Right renal cortex interstitium (tissue), 3 donors: ENCODE measurements at places on chromosomes 1 and 21. TPM values are rescaled to one million over a fixed set of nuclear protein-coding genes. Genes with fewer than 3 reads are reported as not detected.

DNA sequence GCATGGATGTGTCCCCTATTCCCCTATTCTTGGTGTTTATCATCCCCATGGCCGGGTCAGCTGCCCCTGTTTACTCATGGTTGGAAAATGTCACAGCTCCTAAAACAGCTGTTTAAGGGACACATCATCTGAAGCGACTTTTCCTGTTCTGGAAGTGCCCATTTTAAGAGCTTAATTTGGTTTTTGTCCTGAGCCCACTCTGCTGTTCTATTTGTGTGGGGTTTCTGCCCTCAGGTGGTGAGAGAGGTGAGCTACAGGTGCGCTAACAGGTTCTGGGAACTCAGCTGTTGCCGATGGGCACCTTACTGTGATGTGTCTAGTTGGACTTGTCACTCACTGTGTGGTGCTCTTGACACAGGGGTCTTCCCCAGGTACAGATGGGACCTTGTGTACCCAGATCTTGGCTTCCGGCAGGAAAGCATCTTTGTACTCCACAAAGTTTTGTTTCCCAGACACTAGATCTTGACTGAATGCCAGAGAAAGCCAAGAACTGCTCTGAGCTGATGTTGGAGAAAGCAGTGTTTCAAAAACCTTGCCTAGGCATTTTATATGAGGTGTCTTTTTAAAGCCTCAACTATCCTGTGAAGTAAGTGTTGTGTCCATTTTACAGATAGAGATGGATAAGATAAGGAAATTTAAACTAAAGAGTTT lies 59.0 kb upstream of the CD1D start:
- DNase-seq: no peak

The SPATA45 gene
- polyA plus RNA-seq: 0.50 TPM

GRCh38 chr1:90186506-90187322 lies 191.8 kb downstream of the ZNF326 start:
- DNase-seq: no peak

GRCh38 chr1:39639305-39640130 lies at the start of gene HEYL:
Gene HEYL, minus strand, starts transcription at chr1:39639643. Its CDS starts 18 bp downstream, at chr1:39639625.
- no peak for DNase-seq

- no peak for DNase-seq
Observed at GRCh38 chr1:248825136-248825535, 579 bp downstream of the SH3BP5L start.

- DNase-seq: no peak
Observed at GRCh38 chr1:34013958-34014737, 150.3 kb downstream of the HMGB4 start.

GRCh38 chr21:39173716-39174680 lies 9.3 kb downstream of the PSMG1 start:
- DNase-seq: no peak

GRCh38 chr1:46137916-46138315 lies 5.5 kb upstream of the PIK3R3 start:
- no peak for DNase-seq

DNA sequence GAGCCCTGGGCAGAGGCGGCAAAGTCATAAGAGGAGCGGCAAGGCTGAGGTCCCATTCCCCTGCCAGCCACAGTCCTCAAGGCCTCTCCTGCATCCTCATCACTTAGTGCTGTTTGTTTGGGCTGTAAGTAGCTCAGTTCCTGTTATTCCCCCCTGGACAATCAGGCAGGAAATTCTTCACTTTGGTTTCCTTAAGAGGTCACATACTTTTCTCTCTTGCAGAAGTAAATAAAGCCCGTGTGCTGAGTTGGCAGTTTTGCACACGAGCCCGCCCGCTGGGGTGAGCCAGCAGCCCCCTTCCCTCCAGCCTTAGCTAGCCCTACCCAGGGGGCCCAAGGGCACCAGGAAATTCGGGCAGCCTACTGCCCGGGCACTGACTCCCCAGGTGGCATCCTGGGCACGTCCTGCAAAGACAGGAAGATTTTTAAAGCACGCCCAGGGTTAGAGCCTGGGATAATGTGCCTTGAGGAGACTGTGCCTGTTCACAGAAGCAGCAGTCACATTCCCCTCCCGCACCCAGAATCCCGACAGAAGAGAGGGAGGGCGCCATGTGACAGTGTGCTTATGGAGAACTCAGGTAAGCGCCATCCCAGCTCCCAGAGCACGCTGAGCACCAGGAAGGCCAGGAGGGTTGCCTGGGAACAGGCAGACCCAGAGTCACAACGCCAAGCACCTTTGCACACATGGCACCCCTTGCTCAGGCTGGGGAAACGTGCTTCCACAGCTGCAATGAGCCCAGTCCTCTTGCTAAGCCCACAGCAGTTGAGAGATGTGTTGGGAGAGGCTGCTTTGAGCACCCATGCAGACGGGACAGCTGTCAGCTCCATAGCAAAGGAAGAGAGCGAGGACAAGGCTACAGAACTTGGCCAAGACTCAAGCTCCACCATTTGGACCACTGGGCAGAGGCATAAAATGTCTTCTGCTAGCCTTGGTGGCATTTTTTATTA lies 144.5 kb upstream of the TMEM51 start:
- DNase-seq: no peak

GRCh38 chr1:160149233-160149632 lies 2.2 kb upstream of the ATP1A4 start:
- no peak for DNase-seq

The TFF2 gene
- not detected for polyA plus RNA-seq

- DNase-seq: no peak
Observed at GRCh38 chr1:50271968-50272578, 151.2 kb downstream of the DMRTA2 start.

DNA sequence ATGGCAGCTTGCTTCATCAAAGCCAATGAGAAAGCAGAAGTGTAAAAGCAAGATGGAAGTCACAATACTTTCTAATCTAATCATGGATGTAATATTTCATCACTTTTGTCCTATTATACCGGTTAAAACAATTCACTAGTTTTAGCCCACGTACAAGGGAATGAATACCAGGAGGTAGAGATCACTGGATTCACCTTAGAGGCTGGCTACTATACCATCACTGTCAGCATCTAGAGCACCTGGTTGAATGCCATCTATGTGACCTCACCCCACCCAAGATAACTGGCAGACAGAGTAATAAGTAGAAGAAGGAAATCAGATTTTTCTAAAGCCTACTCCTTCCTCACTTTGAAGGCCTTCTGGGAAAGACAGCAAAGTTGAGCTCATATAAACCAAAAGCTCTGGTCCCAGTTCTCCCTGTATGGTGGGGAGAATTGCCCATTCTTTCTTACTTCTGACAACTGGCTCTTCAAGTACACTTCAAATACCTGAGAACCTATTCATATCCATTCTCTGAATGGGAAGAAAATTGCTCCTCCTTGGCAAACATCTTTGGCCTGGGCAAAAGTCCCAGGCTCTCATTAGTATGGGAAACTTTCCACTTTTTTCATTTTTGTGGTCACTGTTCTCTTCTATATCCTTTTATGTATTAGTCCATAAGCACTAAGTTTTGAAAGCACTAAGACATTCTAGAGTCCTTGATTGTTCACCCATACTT lies 24.8 kb downstream of the HSD3B1 start:
- DNase-seq: no peak

DNA sequence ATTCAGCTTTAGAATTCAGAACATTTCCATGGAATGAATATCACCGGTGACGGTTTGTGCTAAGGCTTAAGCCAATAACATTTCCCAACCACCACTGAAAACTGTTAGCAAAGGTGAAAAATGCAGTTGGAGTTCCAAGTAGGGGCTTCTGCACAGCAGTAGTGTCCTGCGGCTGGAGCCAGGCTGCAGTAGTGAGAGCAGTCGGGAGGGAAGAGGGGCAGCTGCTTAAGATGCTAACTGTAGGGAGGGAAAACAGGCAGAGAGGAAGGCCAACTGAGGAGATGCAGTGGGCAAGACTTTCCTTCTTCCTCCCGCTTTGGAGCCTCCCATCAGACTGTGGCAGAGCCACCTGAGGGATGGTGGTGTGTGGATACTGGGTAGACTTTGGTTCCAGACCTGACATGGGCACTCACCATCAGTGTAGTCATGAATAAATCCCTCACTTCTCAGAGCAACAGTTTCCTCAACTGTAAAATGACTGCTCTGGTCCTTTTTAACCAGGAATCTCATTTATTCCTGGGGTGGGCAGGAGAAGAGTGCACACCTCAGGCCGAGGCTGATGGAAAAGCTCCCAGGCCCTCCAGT lies 3.2 kb downstream of the F3 start:
- DNase-seq: no peak

DNA sequence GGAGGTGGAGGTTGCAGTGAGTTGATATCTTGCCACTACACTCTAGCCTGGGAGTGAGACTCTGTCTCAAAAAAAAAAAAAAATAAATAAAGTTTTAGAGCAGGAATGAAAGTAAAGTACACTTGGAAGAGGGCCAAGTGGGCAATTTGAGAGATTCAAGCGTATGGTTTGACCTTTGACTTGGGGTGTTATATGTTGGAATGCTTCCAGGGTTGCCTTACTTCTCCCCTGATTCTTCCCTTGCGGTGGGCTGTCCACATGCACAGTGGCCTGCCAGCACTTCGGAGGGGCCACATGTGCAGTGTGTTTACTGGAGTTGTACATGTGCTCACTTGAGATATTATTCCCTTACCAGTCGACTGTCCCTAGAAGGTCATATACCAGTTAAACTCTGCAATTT lies 295.5 kb upstream of the PROX1 start:
- no peak for DNase-seq

DNA sequence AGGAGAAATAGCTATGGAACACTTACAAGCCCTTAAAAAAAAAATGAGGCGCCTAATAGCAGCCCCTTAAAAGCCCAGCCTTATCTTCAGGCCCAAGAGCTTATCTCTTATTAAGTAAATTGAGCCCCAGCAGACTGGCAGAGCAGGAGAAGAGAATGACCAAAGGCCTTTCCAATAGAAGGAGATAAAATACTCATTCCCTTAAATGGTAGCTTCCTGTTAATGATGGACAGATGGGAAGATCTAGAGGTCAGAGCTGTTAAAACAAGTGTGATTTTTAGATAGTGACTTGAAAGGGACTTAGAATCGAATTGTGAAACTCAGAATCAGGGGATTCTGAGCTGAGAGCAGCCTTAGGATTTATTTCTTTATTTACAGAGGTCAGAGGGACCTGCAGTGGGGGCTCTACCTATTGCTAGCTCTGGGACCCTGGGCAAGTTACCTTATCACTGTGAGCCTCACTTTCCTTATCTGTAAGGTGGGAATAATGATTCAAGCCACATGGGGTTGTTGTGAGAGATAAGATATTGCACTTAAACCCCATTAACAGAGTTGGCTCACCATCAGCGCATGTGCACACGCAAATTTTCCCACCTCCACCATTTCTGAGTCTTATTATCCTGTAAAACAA lies 101.3 kb upstream of the C8B start:
- no peak for DNase-seq

The WDR64 gene
- polyA plus RNA-seq: 0.42 TPM

- no peak for DNase-seq
Observed at GRCh38 chr1:31409946-31410858, 2.8 kb upstream of the SERINC2 start.

The GADD45A gene
- polyA plus RNA-seq: 139 TPM

GRCh38 chr1:3390291-3390690 lies 64.2 kb upstream of the ARHGEF16 start:
- DNase-seq: no peak

- DNase-seq: no peak
Observed at GRCh38 chr1:216937491-216937890, 214.3 kb upstream of the ESRRG start.

The CD84 gene
- 1.2 TPM for polyA plus RNA-seq

GRCh38 chr1:19372136-19372514 lies 60.0 kb downstream of the SLC66A1 start:
- no peak for DNase-seq

- DNase-seq: no peak
Observed at GRCh38 chr1:90133133-90133532, 138.2 kb downstream of the ZNF326 start.

DNA sequence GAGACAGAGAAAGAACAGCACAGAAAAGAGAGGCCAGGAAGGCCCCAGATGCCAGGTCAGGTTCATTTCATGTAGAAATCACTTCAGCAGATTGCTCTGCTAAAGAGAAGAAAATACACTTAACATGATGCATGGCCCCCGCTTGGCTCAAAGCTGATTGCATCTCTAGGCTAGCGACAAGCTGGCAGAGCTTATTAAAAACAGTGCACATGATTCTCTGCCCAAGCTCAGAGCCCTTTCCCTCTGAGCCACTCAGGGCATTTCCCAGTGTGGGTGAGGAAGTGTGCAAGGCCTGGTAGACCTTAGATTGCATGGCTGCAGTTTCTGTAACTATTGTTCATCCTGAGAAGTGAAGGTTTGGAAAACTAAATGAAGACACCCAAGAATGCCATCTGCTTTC lies 3.3 kb upstream of the CAPN9 start:
- no peak for DNase-seq

- DNase-seq: no peak
Observed at GRCh38 chr1:66381621-66382275, 152.2 kb upstream of the SGIP1 start.

GRCh38 chr1:115239148-115239422 lies 99.0 kb downstream of the NGF start:
- DNase-seq: no peak

DNA sequence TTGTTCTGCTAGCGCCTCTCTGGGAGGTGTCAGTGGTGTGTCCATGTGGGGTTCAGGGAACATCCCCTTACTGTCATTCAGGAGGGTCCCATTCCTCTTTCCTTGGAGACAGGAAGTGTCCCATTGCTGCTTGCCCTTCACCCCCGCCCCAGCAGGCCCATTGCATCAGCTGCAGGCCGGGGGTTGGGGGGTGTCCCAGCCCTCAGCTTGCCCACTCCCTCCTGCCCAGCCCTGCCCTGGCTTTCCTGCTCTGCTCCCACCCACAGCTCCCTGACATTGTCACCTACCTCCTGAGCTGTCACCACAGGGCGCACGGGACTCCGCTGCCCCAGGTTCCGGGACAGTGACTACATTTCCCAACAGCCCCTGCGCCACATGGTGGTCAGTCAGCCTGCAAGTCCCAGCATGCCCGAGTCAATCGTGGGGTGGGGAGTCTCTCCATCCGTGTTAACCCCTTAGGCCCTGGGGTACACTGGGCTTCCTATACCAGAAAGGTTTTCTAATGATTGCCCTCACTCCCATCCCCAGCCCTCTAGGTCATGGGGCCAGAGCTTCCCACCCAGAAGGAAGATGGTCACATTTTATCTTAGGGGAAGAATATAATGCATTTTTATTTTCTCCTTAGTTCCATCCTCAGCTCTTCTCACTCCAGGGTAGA lies at the start of gene INPP5B:
Gene INPP5B, minus strand, starts transcription at position 351 of the 658 bp plus-strand sequence. CDS start 745 bp downstream, outside the sequence.
- peak; percentile 38 for DNase-seq

The NUAK2 gene
- 5.8 TPM for polyA plus RNA-seq

DNA sequence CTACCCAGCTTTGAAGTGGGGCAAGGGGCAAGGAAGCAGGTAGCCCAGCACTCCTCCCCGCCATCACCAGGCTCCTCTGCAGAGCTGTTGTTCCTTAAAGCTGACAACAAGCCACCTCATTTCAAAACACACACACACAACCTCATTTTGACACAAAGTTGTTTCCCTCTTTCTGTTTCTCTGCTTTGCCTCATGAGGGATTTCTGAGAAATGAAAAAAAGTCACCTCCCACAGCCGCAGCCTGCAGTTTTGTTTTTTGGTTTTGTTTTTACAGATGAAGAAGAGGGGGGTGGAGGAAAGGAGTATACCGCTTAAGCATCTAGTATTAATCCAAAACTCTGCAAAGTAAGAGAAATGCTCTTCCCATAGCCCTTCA lies 12.1 kb downstream of the MCL1 start:
- DNase-seq: no peak

The RIPPLY3 gene
- polyA plus RNA-seq: 1.6 TPM

- no peak for DNase-seq
Observed at GRCh38 chr1:209661071-209661470, 8.8 kb upstream of the LAMB3 start.

- no peak for DNase-seq
Observed at GRCh38 chr1:116203181-116203723, 92.1 kb downstream of the MAB21L3 start.
